SW 1271 (cell line): ENCODE measurements at places on chromosomes 11 and 22.
A peak's percentile ranks its signal among the peaks of the same experiment; 100 is the strongest.

DNA sequence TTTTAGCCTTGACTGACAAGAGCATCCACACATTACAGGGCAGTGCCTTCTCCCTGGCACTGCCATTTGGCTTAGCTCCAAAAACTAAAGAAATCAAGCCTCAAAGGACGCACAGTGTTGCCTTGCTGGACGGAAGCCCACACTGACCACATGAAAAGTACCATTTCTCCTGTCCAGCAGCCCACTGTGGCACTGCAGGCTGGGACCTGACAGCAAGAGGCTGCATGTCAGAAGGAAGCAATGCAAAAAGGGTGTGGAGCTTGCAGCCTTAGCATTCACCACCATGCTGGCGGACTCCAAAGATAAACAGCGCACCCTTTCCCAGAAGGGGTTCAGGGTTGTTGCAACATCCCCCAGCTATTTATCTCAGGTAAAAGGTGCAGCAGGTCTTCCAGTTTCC is 109.3 kb upstream of the BMAL1 start:
- no peak for DNase-seq

- no peak for DNase-seq
These were observed 20.4 kb downstream of the FAM168A start for GRCh38 chr11:73577496-73577917.

GRCh38 chr11:124740277-124740882 is 638 bp downstream of the NRGN start:
- DNase-seq: peak; percentile 48

GRCh38 chr11:2443881-2444820 is at the start of gene TRPM5:
Gene TRPM5, minus strand, starts transcription at chr11:2444514. Its CDS starts 21,478 bp downstream, at chr11:2423036.
- no peak for DNase-seq

DNA sequence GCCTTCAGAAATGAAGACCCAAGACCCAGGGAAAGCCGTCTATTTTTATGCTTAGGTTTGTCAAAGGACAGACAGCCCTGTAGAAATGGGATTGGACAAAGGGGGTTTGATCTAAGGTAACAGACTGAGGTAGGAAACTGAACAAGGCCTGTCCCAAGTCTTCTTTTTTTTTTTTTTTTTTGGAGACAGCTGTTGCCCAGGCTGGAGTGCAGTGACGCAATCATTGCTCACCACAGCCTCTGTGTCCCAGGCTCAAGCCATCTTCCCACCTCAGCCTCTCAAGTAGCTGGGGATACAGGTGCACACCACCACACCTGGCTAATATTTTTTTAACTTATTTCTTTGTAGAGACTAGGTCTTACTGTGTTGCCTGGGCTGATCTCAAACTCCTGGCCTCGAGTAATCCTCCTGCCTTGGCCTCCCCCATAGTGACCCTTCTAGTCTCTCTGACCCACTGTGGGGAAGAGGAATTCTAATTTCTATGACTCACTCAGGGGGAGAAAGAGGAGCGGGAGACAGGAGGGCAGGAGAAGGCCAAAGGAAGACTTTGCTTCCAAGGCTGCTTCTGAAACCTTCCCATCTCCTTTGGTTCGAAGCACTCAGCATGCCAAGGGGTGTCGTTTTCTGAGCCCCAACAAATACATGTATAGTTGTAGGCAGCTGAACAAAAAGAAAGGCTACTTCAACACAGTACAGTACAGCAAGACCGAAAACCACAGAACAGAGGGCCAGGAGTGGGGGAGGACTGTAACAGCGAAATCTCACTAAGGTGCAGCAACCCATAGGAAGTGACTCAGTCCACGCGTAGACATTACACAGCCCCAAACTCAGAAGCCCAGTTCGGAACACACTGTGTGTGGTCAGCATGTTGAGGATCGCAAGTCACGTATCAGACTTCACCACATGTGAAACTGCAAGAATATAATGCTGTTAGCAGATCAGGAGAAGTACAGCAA is 872 bp downstream of the TMA7B start:
- no peak for DNase-seq

DNA sequence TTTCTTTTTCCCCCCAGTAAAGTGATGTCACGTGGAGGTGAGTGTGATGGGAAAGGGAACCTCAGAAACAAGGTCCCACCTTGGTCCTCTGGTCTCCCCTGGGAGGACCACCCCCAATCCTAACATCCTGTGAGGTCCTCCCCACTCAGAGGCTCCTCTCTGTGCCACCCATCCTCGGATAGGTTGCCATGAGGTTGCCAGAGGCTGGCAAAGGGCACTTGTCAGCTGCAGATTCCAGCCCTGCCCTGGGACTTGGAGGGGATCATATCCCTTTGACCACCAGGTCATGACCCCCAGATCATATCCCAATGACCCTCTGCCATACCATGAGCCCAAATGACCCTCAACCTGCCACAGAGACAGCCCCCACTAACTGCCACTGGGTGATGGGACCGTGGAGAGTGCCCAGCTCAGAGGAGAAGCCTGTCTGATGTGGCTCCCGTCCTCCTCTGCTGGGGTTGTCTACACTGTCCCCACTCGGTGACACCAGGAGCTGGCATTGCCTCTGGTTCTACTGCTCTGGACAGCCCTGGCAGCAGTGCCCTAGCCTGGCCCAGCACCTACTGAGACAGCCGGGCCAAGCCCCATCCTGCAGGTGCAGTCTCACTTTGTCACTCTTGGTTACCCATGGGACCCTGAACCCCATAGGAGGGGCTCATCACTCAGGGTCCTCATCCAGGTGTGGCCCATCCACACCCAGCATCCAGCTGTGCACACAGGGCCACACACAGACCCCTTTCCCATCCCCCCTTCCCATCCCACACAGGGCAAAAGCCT is 90.2 kb upstream of the KCNQ1OT1 start:
- no peak for DNase-seq

DNA sequence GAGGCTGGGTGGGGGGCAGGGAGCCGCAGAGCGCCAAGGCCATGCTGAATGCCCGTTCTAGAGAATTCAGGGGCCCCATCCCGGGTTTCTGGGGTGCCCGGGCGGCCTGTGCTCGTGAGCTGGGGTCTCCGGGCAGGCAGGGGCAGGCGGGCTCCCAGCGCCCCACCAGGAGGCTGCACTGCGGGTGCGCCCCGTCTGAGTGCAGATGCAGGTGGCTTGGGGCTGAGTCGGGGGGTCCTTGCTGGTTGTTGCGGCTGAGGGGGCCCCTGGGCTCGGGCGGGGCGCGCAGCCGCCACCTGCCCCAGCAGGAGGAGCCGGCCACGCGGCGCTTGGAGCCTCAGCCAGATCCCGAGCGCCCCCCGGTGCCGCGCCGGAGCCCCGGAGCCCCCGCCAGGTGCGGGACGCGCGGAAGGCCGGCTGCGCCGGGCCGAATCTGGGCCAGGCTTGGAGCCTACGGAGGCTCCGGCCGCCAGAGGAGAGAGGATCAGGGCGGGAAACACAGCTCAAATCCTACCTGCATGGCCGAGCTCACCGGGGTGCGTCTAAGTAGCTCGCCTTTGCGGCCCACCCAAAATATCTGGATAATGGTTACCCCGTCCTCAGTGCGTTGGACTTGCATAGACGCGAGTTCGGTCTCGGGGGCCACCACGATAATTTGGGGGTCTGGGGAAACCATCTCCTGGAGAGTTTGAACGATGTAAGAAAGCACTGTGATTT is 590 bp upstream of the IGF2 start:
- no peak for DNase-seq

DNA sequence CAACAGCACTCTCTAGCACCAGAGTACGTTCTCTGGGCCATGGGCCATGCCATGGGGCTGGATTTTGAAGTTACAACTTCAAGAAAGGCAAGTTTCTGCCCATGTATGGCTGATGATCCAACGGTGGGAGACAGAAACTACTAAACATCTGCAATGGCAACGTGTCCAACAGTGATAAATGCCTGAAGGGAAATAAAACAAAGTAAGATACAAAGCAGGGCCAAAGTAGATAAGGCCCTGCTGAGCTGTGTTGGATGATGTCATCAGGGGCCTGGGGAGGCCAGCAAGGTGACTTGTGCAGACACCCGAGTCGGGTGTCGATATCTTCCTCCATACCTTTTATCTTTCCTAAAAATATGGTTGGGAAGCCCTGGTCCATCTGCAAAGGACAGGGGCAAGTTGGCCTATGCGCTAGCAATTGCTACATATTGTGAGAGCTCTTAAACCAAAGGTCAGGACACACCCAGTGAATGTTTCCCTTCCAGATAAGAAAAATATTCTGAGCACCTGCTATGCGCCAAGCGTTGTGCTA is 487.2 kb downstream of the MN1 start:
- DNase-seq: no peak

- peak; percentile 87 for DNase-seq
These were observed at the start of gene POLD4 for GRCh38 chr11:67353317-67354074. Gene POLD4, minus strand, starts transcription at chr11:67353546. Its CDS starts 147 bp downstream, at chr11:67353399.
